ENCODE measurements at places on chromosomes 2 and 18.

GRCh38 chr2:37191253-37191652, 2.8 kb upstream of the SULT6B1 start:
- no peak for DNase-seq

- no peak for DNase-seq
These were observed 53.4 kb downstream of the SLC40A1 start for GRCh38 chr2:189527041-189527750.

DNA sequence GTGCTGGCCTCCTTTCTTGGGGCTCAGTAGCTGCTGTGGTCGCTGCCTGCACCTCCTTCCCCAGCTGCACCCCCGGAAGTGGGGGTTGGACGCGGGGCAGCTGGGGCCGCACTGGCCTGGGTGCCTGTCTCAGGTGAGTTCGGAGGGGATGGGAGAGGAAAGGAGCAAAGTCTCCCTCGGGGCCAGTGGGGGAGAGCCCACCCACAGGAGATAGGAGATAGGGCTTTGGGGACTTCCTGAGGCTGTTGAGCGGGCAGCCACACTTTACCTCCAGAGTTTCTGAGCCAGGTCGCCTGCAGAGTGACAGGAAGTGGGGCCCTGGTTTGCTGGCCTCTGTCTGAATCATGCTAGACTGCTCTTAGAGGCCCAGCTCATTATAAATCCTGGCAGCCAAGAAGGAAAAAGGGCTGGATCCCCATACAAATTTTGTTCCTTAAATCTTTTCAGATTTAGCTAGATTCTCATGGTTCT, 8.1 kb downstream of the MBP start:
- DNase-seq, result peak; percentile 76

DNA sequence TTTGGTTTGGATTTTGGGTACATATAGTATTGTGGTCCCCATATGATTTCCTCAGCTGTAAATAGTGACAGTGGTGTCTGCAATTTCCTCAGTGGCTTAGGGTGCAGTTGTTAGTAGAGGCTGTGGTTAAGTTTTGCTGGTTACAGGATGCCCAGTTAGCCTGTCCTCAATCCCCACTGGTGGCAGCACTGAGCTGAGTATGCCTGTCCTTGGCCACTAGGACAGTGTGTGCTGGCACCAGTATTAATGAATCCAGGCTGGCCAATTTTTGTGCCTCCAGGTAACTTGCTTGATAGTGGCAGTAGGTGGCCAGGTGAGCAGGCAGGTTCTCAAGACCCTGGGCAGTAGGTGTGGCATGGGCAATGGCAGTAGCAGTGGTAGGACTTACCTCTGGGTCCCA, 973.1 kb downstream of the TMEM182 start:
- no peak for DNase-seq

DNA sequence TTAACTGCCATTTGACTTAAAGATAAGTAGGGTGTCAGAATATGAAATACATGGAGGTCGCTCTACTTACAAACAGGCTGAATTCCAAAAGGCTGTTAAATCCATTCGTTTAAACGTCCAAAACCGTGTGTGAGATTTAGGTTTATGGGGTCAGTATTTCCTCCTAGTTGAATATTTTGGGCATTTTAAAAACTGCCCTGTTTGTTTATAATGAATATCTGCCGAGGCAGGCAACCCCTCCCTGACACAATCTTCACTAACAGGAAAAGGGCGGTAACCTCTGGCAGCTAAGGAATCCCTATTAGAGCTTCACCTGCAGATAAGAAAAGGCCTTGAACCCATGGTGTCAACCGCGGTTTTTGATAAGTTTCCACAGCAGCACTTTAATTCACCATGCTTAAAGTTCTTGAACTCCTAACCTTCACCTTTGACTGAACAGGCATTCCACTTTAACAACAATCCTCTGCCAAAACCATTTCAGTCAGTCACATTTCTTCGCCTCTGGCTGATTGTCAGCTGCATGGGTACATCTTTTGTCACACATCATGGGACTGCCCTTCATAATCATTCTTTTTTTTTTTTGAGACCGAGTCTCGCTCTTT, 17.8 kb downstream of the TRAK2 start:
- DNase-seq, result peak; percentile 87

DNA sequence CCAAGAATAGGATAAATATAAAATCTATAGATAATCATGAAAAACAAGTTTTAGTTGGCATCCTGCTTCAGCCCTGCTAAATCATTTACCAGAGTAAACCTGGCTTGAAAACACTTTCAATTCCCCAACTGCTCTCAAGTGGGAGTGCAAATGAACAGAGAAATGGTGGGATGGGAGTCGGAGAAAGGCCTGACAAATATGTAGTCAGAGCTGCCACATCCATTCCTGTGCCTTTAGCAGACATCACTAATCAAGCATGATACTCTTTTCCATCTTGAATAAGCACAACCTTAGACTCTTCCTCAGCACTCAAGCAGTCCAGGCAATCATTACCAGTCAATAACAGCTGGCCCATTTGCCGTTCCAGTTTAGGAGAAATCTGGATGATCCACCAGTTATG, 101.3 kb downstream of the ANKRD44 start:
- no peak for DNase-seq

GRCh38 chr2:176172007-176172894, 15.1 kb downstream of the HOXD3 start:
- no peak for DNase-seq

DNA sequence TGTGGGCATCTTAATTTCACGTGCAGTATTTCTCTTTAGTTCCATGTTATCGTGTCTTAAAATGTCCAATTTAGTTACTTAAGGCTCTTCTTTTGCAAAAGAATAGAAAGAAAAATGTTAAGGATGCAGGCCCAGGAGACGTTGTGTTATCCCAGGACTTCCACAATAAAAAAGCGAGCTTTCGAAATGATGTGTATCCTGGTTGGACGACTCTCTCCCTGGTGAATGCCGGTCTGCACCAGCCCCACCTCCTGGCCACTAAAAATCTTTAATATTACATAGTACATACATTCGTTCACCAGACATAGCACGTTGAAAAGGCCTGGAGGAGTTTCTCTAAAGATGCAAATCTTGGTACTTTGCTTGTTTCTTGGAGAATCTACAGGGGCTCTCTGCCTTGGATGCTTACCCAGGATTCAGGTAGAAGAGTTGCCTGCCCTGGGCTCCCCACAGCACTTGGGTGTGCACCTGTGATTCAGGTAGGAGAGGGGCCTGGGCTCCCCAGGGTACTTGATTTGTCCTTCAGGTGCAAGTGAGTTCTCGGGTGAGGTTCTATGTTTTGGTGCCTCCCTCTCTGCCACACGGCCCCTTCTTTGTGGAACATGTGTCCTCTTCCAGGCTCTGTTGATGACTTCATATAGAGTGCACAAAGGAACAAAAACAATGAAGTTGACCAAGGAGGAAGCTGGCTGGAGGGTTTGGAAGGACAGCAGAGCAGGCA, 26.6 kb downstream of the TWIST2 start:
- no peak for DNase-seq

DNA sequence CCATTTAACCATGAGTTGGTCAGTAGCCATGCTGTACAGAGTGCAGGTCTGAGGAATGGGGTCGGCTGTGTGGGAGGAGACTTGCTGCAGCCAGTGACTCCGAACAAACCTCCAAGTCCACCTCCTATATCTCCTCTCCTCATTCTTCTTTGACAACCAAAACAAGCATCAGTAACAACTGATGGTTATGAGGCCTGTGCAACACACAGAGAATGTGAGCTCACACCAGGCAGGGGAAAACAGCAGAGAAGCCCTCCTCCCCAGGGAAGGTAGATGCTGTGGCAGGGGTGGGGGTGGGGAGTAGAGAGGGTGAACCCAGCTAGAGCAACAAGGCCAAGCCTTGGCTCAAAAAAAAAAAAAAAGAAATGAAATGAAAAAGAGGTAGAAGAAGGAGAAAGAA, 12.3 kb upstream of the CNGA3 start:
- no peak for DNase-seq

GRCh38 chr2:42998721-42999120, 206.3 kb upstream of the HAAO start:
- no peak for DNase-seq

DNA sequence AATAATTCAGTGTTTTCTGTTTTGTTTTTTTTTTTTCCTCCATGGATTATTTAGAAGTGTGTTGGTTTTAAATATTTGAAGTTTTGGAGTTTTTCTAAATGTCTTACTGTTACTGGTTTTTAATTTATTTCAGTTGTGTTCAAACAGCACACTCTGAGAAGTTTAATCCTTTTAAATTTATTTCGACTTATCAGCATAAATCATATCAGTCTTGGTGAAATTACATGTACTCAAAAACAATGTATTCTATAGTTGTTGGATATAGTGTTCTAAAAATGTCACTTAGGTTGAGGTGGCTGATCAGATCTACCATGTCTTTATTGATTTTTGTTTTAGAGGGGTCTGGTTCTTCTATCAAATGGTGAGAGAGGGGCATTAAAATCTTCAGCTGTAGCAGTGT, 134.7 kb downstream of the NCOA1 start:
- no peak for DNase-seq

GRCh38 chr2:227020416-227020815, 143.6 kb downstream of the COL4A4 start:
- DNase-seq, result no peak

DNA sequence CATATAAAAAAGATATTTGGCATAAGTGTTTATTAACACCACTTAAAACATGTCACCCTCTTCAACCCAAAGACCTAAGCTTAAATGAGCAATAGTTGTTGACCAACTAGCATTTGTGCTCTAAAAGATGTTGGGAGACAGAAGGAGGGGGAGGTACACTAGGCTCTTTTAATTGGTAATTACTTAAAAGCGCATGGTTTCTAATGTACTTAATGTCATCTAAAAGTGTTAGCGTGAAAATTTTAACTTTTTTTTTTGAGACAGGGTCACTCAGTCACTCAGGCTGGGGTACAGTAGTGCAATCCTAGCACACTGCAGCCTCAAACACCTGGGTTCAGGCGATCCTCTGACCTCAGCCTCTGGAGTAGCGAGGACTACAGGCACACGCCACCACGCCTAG, 5.5 kb downstream of the WDSUB1 start:
- no peak for DNase-seq

- no peak for DNase-seq
These were observed 15.7 kb upstream of the MMADHC start for GRCh38 chr2:149603248-149603647.

DNA sequence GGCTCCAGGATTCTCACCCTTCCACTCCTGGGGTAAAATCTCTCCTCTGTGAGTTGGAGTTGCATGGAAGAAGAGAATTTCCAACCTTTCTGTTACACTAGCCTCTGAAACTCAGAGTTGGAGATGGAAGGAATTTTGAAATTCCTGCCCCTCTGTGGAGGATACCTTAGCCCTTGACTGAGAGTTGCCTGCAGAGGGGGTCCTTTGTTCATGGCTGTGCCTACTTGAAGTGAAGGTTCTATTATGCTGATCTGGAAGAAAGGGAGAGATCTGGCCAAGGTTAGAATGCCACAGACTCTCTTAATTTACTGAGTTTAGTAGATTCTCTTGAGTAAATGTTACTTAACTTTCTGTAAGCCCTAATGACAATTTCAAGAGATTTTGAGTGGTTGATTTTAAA, 626.6 kb upstream of the GYPC start:
- DNase-seq, result no peak

DNA sequence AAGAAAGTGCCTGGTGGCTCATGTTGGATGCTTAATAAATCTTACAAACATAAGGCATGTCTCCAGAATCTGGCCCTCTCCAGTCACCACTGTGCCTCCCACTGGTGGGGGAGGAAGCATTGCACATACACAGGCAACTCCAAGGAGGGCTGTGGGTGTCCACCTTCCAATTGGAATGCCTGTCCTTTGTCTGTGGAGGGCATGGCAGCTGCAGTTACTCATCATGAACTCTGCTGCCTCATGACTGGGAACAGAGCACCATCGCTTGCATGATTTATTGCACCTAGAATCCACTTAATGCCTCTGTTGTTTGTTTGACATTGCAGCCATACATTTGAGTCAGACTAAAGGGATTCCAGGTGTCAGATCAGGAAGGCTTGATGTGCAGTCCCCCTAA, 278.9 kb downstream of the PRKCE start:
- DNase-seq, result no peak

GRCh38 chr2:60528281-60529020, 25.0 kb downstream of the BCL11A start:
- no peak for DNase-seq

- DNase-seq, result no peak
These were observed 154.5 kb downstream of the ZFP36L2 start for GRCh38 chr2:43071599-43072550.

- DNase-seq, result no peak
These were observed 50.2 kb upstream of the PLB1 start for GRCh38 chr2:28445448-28446258.

GRCh38 chr2:134392442-134393074, 138.7 kb downstream of the MGAT5 start:
- DNase-seq, result no peak

DNA sequence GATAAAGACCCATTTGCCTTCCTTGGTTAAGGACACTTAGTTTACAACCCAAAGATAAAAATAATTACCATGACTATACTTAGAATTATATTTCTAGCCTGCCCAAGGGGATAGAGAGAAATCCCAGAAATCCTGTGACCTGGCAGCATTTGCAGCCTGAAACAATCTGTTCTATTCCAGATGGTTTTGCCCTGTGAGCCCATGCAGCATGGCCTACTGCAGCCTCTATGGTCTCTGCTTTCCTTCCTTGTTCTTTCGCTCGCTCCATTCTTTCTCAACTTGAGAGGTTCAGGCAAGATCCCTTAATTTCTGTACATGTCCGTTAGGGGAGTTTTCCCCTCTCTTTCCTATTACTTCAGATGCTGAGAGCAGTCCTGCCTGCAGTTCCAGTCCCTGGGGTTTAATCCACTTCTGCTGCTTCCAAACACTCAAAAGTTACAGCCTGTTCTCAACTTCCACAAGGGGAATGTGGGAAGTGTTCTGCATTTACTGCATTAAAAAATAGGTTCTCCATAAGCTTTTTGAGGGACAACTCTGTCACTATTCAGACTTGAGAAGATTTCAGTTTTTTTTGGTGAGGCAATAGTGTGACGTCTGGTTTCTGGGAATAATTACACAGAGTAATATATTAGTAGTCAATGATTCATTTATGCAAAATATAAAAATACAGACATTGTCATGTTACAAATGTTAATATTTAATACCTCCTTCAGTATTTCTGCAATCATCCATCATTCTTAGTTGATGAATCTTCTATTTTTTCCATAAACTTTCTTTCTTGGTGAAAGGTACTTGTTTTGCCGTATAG, 80.3 kb downstream of the CDCA7 start:
- no peak for DNase-seq

DNA sequence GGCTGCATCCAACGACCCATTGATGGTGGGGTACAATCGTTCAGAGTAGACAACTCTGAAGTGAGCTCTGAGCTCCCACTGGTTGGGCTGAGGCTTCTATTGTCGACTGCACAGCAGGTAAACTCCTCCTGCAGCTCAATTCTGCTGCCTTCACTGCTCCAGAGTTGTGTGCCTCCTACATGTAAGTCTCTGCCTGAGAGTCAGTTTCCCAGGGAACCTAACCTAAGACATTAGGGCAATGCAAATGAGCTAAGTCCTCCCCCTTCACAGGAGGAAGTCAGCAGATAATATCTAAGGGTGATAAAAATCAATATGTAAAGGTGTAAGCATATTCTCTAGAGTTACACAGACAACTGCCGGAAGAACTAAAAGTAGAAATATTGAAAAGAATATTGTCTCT, 22.5 kb upstream of the ACYP2 start:
- no peak for DNase-seq
